T-helper 17 cell (primary cell): ENCODE measurements at places on chromosomes 1 and 21.

DNA sequence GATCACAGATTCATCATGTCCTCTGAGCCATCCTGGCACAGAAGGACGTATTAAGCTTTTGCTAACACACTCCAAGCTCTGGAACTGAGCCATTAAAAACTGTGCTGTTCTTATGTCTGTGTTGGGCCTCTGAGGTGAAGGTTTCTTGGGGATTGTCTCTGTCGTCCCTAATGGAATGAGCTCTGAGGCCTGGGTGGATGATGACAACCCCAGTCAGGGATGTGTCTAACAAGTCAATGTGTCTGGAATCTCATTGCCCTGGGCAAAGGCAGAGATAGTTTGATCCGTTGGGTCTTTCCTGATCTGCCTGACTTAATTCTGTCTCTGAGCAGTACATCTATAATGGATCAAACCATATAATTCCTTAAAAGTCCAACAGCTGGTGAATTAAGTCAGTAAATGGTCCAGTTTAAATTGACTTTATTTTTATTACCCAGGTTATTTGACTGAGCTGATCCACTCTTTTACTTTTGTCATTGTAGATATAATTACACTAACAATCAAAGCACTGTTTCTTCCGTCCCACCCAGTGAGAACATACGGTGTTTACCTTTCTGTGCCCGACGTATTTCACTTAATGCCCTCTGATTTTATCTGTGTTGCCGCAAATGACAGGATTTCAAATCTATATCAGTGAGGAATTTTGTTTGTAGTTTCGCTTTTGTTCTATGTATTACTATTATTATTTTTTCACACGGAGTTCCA, 38.8 kb upstream of the OR2B11 start:
- DNase-seq: no peak

DNA sequence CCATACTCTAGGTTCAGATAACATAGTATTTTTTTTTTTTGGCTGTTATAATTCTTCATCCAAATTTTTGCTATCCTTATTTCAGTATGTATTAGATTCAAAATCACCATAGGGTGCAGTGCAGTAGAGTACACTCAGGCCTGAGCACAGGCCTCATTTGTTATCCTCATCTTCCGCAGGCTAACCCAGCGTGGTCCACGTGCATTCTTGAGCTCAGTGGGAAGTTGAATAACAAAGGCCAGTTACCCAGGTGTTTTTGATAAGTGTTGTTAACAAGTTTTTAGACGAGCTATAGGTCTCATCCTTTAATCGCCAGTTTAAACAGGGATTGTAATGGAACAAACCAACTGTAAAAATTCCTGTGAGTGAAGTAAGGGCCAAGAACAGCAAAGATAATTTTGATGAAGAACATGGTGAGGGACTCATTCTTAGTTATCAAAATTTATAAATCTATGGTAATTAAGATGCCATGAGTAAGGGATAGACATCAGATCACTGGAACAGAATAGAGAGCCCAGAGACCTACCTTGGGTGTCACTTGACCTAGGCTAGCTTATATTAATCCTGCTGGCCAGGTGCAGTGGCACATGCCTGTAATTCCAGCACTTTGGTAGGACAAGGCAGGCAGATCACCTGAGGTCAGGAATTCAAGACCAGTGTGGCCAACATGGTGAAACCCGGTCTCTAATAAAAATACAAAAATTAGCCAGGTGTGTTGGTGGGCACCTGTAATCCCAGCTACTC, 22.0 kb downstream of the FLVCR1 start:
- DNase-seq: no peak

- DNase-seq: no peak
Observed at GRCh38 chr1:8127171-8127641, 101.1 kb upstream of the ERRFI1 start.

DNA sequence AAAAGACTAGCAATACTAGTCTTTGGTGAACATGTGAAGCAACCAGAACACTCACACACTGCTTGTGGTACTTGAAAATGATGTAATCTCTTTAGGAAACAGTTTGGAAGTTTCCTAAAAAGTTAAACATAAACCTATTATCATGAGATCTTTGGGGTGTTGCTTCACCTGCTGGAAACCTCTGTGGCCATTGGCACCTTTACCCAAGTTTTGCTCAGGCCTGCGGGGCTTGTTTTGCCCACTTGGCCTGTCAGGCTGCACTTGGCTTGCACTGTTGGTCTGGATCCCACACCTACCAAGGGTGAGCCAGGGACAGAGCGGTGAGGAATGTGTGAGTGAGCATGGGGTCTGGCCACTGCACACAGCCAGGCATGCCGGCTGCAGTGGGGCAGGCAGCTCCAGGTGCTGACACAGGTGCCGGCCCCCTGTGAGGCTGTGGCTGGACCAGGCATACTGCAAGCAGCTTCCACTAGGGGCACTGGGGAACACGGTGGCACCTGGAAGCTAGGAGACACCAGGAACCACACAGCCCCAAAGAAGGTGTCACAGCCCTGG, 14.4 kb upstream of the FNBP1L start:
- DNase-seq: no peak

DNA sequence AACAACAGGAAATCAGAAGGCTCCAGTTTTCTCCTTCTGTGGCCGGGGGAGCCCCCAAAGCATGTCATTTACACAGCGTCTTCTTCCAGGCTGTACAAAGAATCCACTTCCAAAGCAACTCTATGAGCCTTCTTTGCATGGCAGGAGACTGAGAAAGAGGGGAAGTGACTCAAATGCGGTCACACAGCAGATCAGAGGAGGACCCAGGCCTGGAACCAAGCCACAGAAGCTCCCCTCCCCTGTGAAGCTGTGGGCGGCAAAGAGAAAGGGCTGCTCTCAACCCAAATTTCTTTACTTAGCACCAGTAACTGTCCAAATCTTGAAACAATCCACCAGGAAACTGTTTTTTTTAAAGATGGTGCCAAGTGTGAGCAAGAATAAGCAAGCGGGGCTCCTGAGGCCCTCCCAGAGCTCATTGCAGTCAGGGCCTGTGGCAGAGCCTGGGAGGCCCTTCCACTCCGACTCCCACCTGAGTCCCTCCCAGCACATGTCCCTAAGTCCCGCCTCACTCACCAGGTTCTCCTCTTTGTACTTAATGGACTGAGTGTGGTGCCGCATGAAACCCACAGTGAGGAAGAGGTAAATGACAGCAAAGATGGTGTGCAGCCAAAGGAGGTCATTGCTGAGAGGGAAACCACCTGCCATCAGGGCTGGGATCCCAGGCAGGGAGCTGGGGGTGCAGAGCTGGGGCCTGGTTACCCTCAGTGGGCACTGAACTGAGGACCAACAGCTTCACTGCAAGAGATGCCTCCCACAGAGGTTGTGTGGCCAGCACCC, 15.9 kb downstream of the TMEM63A start:
- peak; percentile 46 for DNase-seq

DNA sequence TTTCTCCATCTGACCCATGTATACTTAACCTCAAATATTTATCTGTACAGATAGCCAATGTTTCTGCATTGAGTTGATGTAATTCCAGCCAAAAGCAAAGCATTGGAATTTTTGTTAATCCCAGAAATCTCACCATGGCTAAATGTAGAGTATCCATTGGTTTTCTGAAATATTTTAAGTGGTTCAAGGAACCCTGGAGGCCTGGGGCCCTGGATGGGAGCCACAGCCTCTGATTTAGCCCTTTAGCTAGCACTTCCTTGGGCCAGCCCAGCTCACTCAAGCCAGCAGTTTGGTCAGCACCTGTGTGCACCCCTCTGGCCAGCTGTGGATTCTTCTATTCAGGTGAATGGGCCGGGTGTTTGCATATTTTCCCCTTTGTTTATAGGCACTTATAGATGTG, 18.8 kb upstream of the EPS8L3 start:
- DNase-seq: no peak

DNA sequence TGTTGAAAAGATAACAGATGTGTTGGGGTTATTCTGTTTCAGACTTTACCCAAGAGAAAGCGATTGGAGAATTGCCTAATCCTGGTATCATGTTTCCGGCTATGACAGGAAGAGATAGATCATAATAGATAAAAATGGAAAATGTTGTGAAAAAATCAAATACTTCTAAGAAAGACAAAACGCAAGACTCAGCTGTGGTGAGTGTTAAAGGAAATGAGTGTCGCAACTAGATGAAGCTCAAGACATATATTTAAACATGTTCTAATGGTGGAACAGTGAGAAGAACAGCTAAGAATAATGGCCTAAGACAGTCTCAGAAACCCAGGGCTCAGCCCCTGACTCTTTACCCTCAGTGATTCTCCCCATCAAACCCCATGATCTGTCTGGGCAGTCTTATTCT, 426.7 kb upstream of the RUNX1 start:
- DNase-seq: no peak

GRCh38 chr1:3772715-3773571, at the start of gene SMIM1:
Gene SMIM1, plus strand, starts transcription at chr1:3772749. Its CDS starts 2,625 bp downstream, at chr1:3775374.
- DNase-seq: no peak

DNA sequence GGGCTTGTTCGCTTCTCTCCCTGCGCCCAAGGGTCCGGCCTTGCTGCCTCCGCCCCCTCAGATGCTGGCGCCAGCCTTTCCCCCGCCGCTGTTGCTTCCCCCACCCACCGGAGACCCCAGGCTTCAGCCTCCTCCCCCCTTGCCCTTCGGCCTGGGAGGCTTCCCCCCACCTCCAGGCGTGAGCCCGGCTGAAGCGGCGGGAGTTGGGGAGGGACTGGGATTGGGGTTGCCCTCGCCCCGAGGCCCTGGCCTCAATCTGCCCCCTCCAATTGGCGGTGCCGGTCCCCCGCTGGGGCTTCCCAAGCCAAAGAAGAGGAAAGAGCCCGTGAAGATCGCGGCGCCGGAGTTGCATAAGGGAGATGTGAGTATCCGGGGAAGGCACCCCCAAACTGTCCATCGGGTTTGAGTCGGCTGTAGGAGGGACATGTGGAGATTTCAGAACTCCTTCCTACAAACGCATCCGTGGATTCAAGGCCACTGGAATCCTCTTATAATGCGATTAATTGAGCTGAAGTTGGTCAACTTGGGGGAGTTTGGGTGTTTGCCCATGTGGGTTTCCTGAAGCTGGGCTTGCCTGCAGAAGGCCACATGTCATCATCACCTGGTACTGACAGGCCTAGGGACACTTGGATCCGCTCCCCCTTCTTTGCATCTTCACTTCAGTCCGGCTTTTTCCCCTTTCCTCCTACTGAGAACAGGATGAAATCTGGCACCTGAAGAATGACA, 707 bp downstream of the PRCC start:
- DNase-seq: no peak

GRCh38 chr1:170513138-170513537, 18.8 kb upstream of the GORAB start:
- no peak for DNase-seq

GRCh38 chr1:15950763-15951295, 25.1 kb downstream of the ZBTB17 start:
- DNase-seq: peak; percentile 50

DNA sequence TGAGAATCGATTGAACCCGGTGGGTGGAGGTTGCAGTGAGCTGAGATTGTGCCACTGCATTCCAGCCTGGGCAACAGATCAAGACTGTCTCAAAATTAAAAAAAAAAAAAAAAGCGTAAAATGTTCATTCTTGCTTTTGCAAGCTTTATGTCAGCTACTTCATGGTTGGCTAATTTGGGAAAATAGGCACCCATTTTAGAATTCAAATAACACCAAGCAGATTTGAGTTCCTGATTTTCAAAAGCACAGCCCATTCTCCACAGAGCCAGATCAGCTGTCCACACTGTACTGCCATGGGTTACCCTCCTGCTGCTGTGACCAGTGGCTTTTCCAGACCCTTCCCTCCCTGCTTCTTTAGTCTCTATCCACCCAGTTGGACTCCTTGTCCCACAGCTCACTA, 4.4 kb downstream of the THEM5 start:
- no peak for DNase-seq

DNA sequence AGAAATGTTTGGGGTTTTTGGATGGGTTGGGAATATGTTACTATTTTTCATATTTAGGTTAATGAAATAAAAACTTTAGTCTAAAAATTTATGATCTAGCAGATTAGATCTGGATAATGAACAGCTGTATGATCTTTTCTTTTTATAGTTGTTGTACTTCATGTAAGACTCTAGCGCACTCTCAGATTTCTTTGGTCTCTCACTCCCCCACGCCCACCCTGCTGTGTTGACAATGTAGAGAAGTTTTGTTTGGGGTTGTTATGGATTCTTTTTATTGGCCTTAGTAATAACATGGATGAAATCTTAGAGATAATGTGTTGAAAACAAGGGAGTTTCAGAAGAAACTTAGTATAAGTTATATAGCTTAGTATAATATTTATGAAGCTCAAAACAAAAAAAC, 5.5 kb downstream of the KLF18 start:
- DNase-seq: no peak

- DNase-seq: no peak
Observed at GRCh38 chr1:198560161-198560560, 19.7 kb upstream of the ATP6V1G3 start.

GRCh38 chr1:71804140-71804539, 478.2 kb downstream of the NEGR1 start:
- DNase-seq: no peak

DNA sequence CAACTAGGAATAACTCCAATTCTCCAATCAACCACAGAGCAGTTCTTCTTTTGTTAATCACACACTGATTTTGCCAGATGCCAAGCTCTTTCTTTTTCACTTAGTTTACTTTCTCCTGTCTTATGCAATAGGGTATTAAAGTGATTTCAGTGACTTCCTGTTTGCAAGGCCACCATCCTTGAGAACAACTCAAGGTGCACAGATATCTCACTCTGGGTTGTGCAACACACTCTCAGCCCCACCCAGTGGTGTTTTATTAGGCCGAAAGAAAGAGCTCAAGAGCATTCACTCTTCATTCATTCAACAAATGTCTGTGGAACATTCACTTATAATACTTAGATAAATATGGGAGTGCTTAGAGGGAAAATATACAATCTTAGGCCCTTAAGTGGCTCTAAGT, 352.5 kb downstream of the ZNF326 start:
- DNase-seq: no peak

GRCh38 chr1:36513676-36514473, 31.2 kb upstream of the CSF3R start:
- DNase-seq: no peak

DNA sequence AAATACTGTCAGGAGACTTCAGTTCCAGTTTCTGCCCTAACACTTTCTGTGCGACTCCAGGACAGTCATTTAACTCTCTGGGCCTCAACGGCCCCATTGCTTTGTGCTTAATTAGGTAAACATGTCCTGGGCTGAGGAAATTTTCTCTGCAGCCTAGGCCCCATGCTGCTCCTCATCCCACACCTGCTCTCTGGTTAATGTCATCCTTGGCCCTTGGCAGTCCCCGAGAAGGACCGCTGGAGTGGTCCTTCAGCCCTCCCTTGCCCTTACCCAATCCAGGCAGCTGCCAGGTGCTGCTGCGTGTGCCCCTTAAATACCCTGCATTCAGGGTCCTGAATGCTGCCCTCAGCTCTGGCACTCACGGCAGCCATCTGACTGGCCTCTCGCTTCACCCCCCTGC, 18.7 kb downstream of the UBL4B start:
- DNase-seq: no peak

DNA sequence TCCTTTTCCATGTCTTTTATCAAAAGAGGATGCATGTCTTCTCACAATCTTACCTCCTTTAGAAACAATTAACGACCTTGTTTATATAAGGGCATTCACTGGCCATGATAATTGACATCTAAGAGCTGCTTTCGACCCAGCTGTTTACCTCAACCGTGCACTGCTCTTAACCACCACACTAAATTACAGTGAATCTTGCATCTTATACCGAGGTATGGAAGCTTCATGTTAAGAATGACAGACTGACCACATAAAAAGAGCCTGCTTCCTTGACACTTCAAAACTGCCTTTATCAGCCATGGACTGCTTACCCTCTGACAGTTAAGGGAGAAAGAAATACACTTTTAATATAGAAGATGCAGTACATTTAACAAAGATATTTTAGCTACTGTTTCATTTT, 301.7 kb upstream of the LYPLAL1 start:
- no peak for DNase-seq
